ENCODE measurements at places on chromosomes 5 and 9.

- no peak for DNase-seq
Measured at GRCh38 chr5:39368116-39368515, 3.8 kb upstream of the C9 start.

- DNase-seq, result no peak
Measured at GRCh38 chr5:126462239-126463014, 39.2 kb downstream of the GRAMD2B start.

DNA sequence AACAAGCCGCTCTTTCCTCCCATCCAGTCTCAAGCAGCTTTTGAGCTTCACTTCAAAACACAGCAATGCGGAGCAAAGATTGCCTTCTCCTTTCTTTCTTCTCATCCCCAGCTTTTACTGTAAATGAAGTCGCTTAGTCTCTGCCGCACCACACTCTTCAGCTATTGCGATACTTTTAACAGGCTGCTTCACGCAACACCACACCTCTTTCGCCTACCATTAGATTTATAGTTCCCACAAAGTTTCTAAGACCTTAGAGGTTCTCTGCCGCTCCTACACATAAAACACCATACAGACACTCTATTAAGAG is 711 bp downstream of the PGGT1B start:
- no peak for DNase-seq

DNA sequence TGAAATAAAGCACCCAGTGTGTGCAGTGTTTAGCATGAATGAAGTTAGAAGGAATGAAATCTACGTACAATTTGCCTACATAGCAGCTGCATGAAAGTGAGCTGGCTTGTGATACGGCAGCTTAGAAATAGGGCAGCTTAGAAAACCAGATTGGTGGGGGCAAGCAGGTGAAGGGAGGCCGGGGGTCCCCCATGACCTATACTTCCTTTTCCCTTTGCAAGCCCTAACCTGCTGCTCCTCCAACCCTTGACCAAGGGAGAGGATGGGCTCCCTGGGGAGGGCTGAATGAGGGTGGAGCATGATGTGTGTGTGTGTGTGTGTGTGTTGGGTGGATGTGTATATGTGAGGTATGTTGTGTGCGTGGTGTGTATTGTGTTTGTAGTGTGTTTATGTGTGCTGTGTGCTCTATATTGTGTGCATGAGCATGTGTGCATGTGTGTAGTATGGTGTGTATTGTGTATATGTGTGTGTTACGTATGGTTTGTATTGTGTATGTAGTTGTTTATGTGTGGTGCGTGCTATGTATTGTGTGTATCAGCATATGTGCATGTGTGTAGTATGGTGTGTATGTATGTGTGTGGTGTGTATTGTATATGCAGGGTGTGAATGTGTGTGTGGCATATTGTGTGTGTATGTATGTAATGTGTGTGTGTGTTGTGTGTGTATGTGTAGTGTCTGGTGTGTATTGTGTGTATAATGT is 72.1 kb downstream of the TENT4A start:
- DNase-seq, result no peak

DNA sequence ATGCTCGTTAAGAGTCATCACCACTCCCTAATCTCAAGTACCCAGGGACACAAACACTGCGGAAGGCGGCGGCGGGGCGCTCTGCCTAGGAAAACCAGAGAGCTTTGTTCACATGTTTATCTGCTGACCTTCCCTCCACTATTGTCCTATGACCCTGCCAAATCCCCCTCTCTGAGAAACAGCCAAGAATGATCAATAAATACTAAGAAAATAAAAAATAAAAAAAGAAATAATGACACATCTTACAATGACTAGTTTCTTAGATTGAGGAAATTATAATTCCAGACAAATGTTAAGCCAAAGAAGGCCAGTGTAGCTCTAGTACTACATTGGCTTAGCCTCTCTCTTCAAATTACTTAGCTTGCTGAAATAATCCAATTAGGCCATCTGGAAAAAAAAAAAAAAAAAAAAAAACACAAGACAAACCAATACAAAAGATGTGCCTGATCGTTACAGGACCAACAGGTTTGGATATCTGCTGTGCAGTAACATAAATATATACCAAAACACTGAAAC is 58.0 kb downstream of the ANXA2R start:
- DNase-seq, result no peak

DNA sequence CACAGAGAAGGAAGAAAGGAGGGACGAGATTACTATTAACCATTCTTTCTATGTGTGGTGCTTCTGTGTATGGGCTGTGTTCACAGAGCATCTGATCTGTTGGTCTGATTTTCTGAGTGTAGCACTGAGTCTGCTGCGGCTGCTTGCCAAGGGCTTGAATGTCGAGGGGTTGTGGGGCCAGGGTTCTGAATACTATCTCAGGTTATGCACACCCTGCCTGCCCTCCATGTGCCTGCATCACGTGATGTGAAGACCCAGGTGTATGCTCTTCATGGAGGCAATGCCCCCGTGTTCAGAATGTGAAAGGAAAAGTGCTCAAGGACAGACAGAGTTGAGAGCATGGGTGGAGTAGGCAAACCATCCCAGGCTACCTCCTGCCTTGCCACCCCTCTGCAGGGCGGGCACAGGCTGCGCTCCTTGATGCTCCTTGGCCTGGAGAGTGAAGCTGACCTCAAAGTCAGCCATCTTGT is 254.9 kb downstream of the FANCC start:
- DNase-seq, result no peak

- DNase-seq, result no peak
Measured at GRCh38 chr5:108312258-108312657, 69.6 kb downstream of the FBXL17 start.

DNA sequence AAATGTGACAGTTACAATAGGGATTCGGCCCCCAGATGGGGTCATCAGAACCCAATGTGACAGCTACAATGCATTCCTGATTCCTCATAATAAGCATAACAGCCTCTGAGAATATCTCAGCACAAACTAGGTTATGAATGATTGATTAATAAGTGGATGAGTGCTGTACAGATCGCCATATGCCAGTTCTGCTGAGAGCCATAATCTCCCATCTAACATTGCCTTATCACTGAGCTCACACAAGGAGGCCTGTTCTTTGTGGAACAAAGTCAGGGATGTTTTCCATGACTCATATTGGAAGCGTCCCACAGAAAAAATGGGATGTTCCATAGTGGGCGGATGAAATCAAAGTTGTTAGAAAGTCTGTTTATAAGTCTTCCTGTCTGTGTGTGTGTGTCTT is 89.6 kb downstream of the KIF4B start:
- no peak for DNase-seq

DNA sequence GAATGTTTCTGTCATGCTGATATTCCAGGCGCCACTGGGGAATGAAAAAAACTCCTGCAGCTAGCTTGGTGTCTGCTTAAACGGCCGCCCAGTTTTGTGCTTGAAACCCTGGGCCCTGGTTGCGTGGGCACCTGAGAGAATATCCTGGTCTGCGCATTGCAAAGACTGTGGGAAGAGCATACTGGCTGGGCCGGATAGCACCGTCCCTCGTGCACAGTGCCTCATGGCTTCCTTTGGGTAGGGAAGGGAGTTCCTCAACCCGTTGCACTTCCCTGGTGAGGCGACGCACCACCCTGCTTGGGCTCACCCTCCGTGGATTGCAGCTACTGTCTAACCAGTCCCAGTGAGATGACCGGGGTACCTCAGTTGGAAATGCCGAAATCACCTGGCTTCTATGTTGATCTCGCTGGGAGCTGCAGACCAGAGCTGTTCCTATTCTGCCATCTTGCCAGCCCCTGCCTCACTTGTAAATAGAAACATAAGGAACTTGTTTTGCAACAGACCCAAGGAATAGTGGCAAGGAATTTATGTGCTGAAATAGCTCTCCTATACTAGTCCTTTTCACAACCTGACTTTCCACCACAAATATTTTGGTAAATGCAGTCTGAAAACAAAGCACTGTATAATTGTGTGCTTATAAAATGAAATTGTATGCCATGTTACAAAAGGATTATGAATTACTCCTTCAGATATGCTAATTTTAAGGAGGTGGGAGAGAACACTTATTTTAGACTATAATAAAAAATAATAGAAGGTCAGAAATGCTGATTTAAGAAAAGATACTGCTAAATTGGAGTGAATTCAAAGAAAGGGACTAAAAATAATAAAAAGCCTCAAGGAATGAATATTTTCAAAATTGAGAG is 90.3 kb downstream of the ADAMTSL1 start:
- no peak for DNase-seq

DNA sequence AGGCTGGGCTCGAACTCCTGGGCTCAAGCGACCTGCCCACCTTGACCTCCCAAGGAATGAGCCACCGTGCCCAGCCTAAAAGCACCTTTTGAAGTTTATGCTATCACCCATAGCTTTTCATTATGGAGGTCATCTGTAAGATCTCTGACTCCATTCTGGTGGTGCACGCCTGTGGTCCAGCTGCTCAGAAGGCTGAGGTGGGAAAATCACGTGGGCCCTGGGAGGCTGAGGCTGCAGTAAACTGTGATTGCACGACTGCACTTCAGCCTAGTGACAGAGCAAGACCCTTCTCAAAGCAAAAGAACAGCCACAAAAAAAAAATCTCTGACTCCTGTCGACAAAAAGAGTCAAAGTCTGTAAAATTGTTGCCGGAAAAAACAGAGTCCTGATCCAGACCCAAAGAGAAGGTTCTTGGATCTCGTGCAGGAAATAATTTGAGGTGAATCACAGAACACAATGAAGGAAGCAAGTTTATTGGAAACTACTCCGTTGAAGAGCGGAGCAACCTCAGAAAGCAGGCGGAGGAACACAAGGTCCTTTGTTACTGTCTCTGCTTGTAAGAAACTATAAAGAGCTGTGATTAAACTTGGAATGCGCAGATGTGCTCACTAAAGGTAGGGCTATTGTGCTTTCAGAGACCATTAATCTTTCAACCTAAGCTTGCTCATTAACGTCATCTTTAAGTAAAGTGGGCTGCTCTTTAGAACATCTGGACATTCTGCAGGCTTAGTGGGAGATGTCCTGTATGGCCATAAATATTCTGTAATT is 2.0 kb upstream of the HAUS6 start:
- DNase-seq, result no peak

DNA sequence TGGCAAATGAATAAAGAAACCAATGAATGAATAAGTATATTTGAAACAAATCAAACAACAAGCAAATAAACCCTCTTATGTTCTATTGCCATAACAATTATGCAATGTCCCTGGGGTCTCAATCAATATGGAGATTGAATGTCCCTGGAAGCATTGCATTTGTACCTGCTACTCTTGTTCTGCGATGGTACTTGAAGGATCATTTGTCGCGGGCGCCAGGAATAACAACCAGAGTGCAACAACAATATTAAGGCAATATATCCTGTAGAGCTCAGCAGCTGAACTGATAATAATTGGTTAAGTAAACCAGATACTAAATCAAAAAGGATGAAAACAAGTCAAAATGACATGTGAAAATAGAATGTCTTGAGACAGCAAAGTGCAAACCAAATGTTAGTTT is 1001.9 kb upstream of the NUDT12 start:
- no peak for DNase-seq

DNA sequence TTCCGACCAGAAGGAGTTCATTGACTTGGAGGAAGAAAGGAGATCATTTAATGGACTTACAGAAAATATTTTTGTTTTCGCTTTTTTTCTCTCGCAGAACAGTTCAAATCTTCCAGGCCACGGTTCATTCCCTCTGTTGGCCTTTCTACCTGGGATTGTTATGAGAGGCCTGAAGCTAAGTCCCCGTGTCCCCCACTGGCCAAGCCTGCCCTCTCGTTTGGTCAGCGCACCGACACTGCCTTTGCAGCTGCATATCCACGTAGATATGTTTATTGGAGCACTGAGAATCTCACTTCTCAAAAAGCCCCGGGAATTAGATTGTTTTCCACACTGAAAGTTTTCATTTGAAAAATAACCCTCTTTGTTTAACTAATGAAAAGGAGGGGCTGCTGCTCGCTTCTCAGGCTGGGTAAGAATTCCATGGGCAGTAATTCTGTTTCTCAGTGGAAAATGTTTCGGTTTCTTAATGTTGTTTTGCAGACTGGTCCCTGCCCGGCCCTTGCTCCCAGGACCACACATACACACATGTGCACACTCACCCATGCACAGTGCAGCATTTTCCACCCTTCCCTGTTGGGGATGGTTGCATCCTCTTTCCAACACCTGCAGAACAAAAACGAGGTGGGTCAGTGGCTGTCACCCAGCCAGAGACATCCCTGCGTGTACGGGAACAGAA is 655.7 kb downstream of the BNC2 start:
- DNase-seq, result no peak

- DNase-seq, result no peak
Measured at GRCh38 chr9:110828264-110828663, 159.7 kb downstream of the MUSK start.

DNA sequence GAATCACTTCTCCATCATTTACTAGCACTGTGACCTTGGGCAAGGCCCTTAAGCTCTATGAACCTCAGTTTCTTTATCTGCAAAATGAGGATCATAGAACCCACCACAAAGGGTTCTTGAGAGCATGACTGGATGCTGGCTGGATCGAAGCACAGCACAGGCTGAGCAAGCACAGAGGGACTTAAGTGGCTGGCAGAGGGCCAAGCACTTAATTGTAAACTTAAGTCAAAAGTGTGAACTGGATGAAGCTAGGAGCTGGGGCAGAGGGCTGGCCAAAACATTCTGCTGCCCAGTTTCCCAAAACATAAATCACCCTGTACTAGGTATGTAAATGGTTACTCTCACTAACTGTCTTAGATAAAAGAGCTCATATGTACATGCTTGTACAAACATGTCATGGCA is 112.3 kb upstream of the WWC1 start:
- no peak for DNase-seq

DNA sequence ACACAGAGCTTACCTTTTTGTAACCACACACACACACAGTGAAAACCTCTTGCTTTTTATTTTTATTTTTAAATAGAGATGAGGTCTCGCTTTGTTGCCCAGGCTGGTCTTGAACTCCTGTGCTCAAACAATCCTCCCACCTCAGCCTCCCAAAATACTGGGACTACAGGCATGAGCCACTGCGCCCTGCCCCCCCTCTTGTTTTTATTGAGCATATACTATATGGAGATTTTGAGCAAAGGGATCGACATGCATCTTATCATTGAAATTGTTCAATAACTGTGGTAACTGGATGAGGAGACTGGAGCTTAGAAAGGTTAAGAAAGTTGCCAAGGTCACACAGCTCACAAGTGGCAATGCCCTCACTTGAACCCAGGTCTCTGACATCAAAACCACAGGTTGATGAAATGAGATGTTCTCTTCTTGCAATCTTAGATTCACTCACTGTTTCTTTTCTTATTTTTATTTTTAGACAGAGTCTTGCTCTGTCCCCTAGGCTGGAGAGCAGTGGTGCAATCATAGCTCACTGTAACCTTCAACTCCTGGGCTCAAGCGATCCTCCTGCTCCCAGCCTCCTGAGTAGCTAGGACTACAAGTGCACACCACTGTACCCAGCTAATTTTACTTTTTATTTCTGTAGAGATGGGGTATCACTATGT is 26.8 kb upstream of the STXBP1 start:
- no peak for DNase-seq

- DNase-seq, result peak; percentile 58
Measured at GRCh38 chr5:1201327-1202025, at the start of gene SLC6A19. TSS of gene SLC6A19 (plus strand) at chr5:1201595. CDS start at chr5:1201651, 56 bp downstream.

DNA sequence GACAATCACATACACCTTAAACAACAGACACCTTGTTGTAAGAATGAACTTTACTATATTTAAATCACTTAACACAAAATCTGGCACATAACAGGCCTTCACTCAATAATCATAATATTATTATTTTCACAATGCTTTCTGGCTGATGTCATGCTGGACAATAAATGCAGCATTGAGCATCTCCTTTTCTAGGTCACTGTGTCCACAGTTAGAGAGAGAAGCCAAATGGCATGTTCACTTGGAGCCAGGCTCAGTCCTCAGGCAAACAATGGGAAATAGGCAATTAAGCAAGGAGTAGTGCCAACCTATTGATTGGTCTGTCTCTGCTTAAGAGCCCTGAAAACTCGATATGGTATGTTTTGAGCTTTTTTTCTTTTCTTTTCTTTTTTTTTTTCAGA is 50.6 kb upstream of the KLF4 start:
- DNase-seq, result no peak

GRCh38 chr5:35103637-35104299 is 56.0 kb upstream of the AGXT2 start:
- DNase-seq, result no peak

All from liver (tissue), 10 donors.